ENCODE measurements at places on chromosomes 1 and 21.

GRCh38 chr1:61446531-61446991 is 278.4 kb downstream of the TM2D1 start:
- DNase-seq = peak; percentile 82

DNA sequence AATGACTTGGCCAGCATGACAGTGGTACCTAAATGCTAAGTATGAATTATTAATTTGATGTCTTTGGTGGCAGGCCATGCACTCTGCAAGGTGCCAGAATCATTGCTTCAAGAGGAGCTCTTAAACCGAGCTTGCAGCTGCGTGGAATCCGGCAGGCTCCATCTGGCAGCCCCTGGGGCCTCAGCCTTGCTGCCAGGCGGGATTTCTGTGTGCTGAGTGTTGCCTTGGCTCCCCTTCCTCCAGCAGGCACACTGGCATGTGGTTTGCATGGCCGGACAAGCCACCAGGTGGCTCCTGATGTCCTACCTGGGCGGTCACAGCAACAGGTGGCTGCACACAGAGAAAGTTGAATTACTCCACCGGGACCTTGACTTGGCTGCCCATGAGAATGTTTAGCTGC is 155.4 kb downstream of the URB2 start:
- no peak for DNase-seq

DNA sequence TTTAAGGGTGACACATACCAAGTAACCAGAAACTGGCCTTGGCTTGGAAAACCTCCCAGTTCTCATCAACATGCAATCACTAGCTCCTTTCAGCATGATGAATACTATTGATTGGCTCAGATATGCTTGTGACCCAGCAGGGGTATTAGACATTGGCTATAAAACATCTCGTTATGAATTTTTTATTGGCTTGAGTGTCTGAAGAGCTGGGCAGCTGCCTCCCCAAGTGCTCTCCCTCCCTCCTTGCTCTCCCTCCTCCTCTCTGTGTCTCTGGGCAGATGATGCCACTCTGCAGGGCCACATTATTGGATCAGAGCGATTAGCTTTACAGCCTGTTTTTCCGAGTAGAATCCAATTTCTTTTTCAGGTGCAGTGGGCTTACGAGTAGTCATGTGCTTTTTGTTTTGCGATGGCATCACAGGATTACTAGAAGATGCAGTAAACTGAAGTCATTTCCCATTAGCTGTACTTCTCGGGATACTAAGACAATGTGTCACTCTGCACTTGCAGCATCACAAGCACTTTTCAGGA is 79.3 kb upstream of the ATF3 start:
- DNase-seq = no peak

DNA sequence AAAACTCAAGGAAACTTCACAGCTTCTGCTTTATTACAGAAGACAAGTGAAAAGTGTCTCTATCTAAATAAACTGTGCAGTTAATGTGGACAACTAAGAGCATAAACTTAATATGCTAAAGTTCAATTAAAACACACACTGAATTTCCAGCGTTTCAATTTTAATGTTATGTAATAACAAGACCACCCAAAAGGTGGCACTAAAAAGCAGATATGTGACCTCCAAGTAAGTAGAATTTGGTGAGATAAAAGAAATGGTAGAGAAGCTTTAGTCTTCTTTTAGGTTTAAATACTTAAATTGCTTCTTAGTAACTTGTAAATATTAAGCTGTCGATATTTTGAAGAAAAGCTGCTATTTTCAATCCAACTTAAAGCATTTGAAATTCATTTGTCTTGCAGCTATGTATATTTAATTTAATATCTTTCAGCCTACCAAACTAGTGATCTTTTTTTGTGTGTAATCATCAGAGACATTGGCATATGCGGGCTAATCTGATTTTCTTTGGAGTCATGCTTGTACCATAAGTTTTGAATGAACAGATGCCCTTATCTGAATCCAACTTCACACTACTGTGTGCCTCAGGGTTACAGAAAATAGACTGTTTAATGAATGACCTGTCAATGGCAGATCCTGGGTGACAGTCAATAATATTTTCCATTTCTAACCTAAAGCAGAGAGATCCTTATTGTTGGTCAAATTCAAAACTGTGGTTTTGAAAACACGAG is 36.5 kb upstream of the ADAMTS1 start:
- no peak for DNase-seq

DNA sequence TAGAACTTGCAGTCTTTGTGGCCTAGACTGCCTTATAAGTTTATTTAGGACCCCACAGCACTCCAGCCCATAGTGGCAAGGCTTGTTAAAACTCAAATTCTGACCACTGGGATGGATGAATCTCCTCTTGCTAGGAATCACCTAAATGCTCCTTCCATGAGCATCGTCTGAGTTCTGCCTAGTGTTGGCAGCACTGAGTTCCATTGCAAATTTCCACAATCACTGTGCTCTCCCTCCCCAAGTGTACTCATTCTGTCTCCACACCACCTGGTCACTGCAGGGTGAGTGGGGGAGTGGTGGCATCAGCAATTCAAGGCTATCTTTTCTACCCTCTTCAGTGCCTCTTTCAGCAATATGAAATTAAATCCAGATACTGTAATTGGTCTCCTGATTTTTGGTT is 46.7 kb upstream of the PTBP2 start:
- DNase-seq = no peak

GRCh38 chr1:53934170-53934765 is 11.2 kb downstream of the IFT25 start:
- DNase-seq = no peak

GRCh38 chr1:1230656-1231399 is 973 bp downstream of the SDF4 start:
- peak; percentile 50 for DNase-seq

DNA sequence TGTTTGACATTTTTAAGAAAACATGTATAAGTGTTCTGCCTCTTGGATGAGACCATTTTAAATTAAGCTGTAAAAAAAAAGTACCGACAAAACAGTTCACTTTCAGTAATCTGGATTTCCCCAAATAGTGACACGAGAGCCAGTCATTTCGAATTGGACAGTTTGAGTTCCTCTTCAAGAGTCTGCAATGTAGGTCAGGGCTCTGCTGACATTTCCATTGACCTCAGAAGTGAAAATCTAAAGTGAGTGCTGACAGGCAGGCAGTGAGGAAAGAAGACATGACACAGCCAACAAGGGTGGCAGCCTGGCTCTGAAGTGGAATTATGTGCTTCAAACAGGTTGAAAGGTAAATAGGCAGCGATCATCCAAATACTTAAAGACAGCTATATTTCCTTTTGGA is at the start of gene IL23R:
Gene IL23R, plus strand, starts transcription at position 259 of the 400 bp plus-strand sequence. CDS start 1,667 bp downstream, outside the sequence.
- no peak for DNase-seq

DNA sequence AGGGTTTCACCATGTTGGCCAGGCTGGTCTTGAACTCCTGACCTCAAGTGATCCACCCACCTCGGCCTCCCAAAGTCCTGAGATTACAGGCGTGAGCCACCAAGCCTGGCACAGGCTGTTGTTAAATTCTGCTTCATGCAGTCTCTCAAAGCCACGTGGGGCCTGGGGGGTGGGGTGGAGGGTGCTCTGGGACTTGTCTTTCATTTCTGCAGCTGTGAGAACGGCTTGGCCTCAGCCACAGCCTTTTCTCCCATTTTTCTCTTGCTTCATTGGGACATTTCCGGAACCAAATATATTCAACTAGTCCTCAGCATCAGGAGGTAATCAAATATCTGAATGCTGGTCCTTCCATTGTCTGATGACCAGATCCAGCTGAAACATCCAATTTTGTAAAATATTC is 27.6 kb upstream of the KCNE2 start:
- no peak for DNase-seq

DNA sequence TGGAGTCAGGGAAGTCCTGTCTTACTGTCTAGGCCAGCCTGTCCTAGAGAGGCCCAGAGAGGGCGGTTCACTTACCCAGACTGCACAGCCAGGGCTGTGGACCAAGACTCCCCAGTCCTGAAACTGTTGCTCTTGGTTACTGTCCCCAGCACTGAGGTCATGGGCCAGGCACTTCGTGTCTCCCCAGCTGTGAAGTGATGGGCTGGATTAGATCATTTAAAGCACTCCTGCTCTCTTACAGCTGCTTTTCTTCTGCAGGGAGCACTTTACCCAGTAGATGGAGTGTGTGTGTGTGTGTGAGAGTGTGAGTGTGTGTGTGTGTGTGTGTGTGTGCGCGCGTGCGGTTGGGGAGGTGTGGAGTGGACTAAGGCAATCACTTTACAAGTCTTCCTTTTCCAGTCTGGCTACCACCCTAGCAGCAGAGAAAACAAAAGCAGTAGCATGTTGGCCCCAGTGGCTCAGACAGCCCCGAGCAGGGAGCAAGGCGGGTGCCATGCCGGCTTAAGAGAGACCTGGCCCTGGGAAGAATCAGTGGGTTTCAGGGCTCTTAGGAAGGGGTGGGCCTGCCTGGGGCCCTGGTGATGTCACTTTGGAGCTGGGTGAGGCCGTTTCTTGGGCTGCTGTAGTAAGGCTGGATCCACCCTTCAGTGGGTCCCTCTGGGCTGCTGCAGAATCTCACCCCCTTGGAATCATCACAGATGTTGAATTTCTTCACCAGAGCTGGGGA is 2.4 kb downstream of the SPSB1 start:
- DNase-seq = no peak

- no peak for DNase-seq
Measured at GRCh38 chr1:7942214-7942921, 1.7 kb upstream of the TNFRSF9 start.

DNA sequence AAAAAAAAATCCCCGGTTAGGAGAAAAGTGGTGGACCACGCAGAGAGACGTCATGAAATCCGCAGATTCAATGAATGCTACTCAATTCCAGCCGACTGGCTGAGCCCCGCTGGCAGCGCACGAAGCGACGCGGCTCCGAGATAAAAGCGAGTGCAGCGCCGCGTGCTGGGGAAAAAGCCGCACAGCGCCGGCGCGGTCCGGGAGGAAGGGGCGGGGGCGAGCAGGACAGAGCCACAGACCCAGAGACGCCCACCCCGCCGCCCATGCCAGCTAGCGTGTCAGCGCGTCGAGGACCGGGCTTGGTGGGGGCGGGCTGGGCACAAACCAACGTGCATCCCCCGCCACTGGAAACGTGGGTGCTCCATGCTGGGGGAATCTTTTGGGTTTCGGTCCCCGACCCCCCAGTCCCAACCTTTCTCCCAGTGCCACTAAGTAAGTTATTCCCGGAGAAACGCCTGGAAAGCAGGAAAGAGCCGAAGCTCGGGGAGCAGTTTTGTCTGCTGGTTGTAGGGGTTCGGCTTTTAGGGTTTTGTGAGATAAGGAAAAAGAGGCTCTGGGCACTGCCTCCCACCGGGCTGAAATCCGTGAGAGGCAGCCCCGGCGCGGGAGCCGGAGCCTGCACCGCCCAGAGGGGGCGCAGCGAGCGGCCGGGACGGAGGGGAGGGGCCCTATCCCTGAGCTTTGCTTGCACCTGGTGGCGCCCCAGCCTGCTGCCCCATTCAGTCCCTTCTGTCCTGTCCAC is at the start of gene KCNJ6:
Gene KCNJ6, minus strand, starts transcription at position 148 of the 742 bp plus-strand sequence. CDS start 75,775 bp downstream, outside the sequence.
- DNase-seq = no peak

DNA sequence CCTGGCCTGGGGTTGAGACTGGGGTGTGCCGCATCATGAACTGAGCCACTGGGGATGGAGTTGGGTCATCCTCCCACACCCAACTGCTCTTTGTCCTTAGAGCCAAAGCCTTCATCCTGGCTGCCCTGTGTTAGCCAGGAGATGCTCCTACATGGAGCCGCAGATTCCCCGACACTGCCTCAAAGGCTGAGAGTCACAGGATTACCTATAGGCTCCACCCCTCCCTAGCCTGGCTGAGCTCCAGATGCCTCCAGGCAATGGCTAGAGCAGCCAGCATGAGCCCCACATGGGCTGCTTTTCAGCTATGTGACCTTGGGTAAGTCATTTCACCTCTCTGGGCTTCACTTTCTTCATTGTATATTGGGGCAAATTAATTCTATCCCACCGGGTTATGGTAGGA is 119.9 kb upstream of the POU3F1 start:
- DNase-seq = no peak

- no peak for DNase-seq
Measured at GRCh38 chr1:99331083-99331482, 66.8 kb downstream of the PLPPR4 start.

DNA sequence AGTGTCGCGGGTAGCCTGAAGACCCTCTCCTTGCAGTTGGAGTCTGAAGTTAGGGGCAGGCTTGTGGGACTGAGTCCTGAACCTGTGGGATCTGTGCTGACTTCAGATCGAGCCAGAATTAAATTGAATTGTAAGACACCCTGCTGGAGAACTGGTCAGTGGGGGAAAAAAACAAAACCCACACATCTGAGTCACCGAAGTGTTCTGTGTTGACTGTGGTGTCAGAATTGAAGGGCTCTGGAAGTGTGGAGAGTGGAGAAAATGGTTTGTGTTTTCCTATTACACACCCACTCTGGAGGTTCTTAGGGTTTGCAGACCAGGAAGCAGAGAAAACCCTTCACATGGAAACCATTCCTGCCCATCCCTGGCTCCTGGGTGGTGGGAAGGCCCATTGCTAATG is 209.5 kb upstream of the GALNT2 start:
- DNase-seq = no peak

DNA sequence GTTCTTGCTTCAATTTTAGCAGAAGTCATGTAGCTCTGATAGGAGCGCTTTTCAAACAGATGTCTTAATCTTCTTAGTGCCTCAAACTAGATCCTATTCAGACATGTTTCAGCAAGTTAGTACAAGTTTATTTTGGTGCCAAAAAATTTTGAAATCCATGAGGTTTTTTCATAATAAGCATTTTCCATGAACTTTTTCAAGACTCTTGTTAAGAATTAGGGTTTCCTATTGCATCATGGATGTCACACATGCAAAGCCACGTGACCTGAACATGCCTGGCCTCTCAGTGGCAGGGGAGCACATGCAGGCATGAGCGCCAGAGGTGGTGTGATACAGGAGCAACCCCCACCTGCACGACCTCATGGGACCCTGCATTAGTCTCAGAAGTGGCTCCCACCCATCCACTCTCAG is 67.6 kb downstream of the POFUT2 start:
- DNase-seq = no peak

- no peak for DNase-seq
Measured at GRCh38 chr1:198102454-198102827, 54.4 kb upstream of the NEK7 start.

- no peak for DNase-seq
Measured at GRCh38 chr1:150972417-150972940, 2.2 kb downstream of the CERS2 start.

GRCh38 chr1:51551081-51551480 is 32.0 kb upstream of the EPS15 start:
- DNase-seq = no peak

DNA sequence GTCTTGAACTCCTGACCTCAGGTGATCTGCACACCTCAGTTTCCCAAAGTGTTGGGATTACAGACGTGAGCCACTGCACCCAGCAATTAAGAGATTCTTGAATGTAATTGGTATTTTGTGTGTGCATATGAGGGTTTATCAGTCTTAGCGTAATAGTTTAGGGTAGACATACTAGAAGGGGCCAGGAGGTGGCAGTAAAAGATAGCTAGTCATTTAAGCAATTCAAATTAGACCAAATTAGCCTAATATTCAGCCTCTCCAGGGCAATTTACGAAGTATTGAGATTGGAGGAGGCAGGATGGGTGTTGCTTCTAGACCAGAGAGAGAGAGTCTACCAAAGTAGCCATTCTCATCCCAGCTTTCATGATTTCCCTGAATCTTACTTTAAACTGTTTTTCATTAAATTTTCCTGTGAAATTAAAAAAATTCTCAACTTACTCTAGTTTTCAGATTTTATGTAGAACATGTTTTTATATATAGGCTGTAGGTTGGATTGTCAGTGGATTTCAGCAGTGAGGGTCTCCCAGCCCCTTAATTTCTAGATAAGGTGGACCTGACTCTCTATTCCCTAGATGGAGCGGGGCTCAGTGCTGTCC is 119.7 kb downstream of the HHAT start:
- DNase-seq = no peak

- no peak for DNase-seq
Measured at GRCh38 chr1:155131856-155132255, 3.8 kb upstream of the SLC50A1 start.

- DNase-seq = no peak
Measured at GRCh38 chr1:175471039-175471800, 272.2 kb downstream of the TNR start.

Data from NCI-H226 (cell line).